CD4-positive, alpha-beta T cell treated with Interferon alpha-2 for 1 hour (primary cell): ENCODE measurements at places on chromosomes 16 and 17.

DNA sequence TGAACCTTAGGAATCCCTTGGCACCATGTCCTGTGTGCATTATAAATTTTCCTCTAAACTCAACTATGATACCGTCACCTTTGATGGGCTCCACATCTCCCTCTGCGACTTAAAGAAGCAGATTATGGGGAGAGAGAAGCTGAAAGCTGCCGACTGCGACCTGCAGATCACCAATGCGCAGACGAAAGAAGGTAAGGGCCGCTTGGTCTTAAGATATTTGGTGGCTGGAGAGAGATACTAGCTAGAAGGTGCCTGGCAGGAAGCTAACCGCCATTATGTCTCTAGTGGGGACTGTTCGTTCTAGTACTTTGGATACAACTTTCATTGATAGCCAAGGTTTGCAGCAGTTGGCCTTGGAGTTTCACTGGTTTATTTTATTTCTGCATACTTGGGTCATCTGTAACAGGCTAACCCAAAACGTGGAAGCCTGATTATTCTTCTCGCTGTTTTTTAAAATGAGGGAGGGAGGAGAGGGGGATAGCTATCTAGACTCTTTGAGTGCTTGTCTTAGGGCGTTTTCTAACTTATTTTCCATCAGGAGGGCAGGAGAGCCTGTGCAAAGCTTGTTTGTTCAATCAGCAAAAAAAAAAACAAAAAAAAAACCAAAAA, 1.3 kb downstream of the RBBP6 start:
- peak; percentile 55 for DNase-seq

DNA sequence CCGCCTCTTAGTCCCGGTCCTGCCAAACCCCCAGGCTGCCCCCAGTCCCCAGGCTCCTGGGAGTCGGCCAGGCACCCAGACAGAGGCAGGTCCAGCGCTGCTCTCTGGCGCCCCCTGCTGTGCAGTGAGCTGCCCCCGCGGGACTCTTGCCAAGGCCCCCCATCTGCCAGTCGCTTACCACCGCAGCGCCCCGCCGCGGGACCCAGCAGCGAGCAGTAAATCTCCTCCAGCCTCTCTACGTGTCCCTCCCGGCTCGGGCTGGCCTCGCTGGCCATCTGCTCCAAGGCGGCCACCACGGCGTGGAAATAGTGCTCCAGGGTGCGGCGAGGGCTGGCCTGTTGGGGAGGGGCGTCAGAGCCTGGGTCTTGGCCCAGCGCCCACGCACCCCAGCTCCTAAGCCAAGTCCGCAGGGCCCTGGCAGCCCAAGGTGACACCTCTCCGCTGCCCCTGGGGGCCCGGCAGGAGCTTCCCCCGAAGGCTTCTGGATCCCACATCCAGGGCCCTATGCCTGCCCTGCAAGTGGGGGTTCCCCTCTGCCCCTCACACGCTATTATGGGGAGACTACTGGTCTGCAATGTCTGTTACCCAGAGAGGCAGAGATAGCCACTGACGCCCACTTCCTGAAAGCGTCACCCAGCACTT, 33.7 kb upstream of the MFSD6L start:
- peak; percentile 15 for DNase-seq

GRCh38 chr16:17277981-17278381, 192.8 kb downstream of the XYLT1 start:
- peak; percentile 19 for DNase-seq

DNA sequence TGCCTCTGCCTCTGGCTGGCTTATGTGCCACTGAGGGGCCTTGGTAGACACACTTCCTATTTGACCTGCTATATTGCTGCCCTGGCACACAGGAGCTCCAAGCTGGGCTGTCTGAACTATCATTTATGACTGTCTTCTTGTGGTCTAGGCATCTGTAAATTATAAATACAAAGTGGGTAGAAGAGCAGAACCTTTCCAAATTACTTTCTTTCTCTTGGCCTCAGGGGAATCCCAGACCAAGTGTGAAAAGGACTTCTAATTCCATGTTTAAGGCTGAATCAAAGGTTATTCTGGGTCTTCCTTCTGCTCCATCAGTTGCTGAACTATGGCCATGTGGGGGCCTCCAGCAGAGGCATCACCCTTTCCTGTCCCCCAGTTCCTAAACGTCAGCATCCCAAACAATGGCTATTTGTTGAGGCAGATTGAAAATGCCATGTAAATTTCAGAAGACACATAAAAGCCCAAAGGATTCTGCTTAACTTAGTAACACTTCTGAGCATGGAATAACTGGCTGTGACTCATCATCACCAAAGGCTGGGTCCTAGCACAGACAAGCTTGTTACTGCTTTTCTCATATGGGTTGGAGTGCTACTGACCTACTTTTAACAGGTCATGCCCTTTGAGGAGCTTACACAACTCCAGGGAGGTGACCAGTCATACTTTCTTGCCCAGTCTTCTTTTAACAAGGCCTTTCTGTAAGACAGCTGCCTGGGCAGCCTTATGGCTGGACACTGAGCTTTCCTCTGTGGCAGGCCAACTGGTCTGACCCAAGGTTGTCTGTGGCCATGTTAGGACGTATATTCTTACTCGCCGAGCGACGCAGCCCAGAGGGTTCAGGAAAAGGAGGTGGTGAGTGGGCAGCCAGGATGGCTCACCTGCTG, 154.8 kb downstream of the VPS53 start:
- DNase-seq: peak; percentile 52

DNA sequence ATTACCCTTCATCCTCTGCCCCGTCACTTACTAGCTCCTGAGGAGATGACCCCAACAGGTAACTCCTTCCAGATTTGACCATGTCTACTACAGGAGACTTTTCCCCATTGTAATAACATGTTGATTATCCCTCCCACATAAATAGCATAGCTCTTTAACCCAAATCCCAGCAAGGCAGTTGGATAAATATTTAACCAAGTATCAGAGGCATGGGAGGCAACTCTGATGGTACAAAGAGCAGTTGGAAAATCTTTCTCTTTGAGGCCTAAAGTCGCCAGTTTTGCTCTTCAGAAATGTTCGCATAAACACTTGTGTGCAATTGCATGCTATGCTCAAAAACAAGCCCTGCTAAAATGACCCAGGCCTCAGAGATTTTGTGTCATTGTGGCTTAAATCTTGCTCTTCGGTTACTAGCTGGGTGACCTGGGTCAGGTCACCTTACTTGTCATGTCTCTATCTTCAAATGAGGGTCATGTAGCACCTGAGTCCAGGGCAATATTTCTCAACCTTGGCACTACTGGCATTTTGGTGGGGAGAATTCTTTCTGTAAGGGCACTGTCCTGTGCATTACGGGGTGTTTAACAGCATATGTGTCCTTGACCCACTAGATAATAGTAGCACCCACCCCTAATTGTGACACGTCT, 48.8 kb downstream of the HSD17B2 start:
- DNase-seq: no peak

DNA sequence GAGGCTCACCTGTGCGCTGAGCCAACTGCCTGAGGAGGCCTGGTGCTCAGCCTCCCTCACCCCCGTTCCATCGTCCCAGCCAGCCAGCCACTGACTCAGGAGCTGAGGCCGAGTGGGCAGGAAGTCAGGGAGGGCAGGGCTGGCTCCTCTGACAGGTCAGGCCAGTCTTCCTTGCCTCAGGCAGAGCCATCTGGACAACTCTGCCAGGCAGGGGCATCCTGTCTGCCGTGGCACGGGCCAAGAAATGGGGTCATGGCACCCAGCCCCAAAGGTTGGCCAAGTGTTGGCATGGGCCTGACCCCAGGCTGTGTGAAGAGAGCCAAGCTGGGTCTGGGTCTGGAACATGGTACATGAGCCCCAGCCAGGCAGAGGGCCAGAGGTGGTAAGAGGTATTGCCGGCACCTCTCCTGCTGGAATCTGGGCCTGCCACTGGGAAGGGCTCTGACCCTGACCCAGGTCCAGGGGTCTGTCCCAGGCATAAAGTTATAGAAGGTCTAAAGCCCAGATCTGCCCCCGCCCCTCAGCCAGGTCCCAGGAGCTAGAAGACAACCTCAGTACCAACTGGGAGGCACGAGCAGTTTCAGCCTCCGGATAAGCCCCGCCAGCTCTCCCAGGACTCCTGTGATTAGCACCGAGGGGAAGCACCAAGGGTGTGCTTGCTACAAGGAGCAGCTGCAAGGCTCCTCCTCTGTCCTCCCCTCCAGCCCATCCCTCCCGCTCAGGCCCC, 2.5 kb upstream of the VASN start:
- DNase-seq: no peak

DNA sequence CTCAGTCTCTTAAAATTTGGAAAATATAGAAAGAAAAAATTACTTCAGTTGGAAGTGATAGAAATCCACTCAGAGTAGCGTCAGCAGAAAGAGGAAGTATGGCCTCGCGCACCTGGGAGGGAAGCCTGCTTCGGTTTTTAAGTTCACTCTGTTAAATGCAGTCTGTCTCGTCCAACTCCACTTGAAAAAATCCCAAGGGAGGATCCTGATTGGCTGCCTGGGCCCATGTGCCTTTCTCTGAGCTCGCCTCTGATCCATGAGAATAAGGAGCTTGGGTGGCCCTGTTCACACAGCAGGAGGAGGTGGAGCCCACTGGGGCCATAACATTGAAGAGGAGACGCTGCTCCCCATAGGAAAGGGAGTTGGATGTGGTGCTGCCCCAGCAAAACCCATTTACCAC, 40.7 kb downstream of the DNAJA2 start:
- no peak for DNase-seq

GRCh38 chr17:49016775-49017463, 19.7 kb downstream of the IGF2BP1 start:
- DNase-seq: no peak

- no peak for DNase-seq
Observed at GRCh38 chr17:67294451-67295199, 49.6 kb upstream of the HELZ start.

GRCh38 chr17:28038802-28039201, 3.7 kb upstream of the NLK start:
- DNase-seq: no peak

GRCh38 chr16:79844603-79845002, 244.1 kb upstream of the MAF start:
- DNase-seq: no peak

DNA sequence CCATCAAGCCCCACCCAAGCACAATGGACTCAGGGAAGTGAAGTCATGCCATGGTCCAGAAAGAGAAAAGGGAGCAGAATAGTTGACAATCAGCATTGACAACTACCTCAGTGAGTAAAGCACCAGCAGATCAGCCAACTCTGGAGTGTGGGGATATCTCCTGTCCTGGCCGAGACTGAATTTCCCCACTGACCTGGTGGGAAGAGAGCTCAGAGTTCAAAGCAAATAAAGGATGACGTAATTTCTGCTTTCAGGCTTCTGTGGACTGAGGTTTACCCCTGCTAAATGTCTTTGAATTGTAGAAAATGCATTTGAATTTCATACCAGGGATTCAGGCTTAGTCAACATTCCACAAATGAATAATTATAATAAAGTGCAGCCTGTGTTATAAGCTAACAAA, 152.9 kb downstream of the CBLN1 start:
- no peak for DNase-seq

- DNase-seq: no peak
Observed at GRCh38 chr17:7480089-7480384, 606 bp upstream of the ZBTB4 start.

DNA sequence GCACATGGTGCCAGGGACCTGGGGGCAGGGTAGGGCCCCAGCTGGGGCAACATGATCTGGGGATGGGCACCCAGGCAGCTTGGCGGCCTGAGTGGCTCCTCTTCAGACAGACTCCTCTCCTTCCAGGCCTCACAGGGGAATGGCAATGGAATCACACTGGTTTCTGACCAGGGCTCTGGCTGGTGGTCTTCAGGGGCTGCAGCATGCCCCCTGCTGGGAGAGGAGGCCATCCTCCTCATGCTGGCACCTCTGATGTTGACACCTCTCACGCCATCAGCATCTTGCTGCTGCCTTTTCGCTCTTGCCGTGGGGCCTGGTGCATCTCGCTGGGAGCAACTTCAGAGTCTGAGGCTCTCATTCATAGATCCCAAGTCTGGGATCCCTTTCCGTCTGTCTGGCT, 11.2 kb upstream of the GFOD2 start:
- DNase-seq: no peak

DNA sequence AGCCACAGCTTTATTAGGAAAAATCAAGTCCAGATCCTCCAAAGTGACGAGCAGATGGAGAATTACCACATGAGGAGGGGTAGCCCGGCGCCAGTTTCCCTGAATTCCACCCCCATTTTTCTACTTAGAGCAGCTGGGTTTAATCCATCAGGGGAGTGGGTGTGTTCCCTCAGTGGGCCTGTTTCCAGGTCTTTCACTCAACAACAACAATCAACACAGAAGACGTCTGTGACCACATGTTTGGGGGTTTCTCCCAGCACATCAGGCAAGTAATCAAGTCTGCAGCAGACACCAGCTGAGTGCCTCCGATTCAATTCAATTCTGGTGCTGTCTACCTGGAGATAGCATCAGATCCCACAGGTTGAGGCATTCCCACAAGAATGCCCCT, 6.8 kb downstream of the SLC6A2 start:
- DNase-seq: no peak
